ENCODE measurements at places on chromosomes 3 and 15. TPM values are rescaled to one million over a fixed set of nuclear protein-coding genes. Genes with fewer than 3 reads are reported as not detected.

The TGM4 gene
- not detected for total RNA-seq

GRCh38 chr3:143172062-143172794 is 52.7 kb downstream of the CHST2 start:
- peak overlapping the region; percentile 70 for H3K27ac ChIP-seq
- H3K4me1 ChIP-seq, result peaks cover 59% of the 10 kb centered on the region
- H3K27me3 ChIP-seq, result no peaks in the 10 kb centered on the region
- H3K36me3 ChIP-seq, result peaks cover 8% of the 10 kb centered on the region
- DNase-seq, result no peak

DNA sequence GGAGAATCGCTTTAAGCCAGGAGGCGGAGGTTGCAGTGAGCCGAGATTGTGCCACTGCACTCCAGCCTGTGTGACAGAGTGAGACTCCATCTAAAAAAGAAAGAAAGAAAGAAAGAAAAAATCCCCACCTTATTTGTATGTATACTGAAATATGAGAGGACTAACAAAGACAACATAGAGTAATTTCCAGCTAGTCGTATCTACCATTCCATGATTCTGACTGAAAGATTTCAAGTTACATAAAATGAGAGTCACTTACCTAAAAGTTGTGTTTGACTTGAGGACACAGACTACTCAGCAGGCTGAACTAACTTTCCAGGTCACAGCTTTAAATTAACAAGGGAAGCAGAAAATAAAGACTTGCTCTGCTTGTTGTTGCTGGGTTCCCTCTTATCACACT is 18.8 kb upstream of the PRKCI start:
- peaks cover 7% of the 10 kb centered on the region for H3K27me3 ChIP-seq
- no peaks in the 10 kb centered on the region for H3K36me3 ChIP-seq
- no peak for DNase-seq
- peaks cover 10% of the 10 kb centered on the region for H3K4me1 ChIP-seq
- no peak overlapping the region for H3K4me3 ChIP-seq

The DNAH12 gene
- not detected for total RNA-seq

- no peak overlapping the region for H3K27ac ChIP-seq
- H3K27me3 ChIP-seq, result no peaks in the 10 kb centered on the region
- H3K4me1 ChIP-seq, result no peaks in the 10 kb centered on the region
- DNase-seq, result no peak
- H3K36me3 ChIP-seq, result peaks cover 21% of the 10 kb centered on the region
These were observed 30.4 kb downstream of the TFRC start for GRCh38 chr3:196051282-196052076.

DNA sequence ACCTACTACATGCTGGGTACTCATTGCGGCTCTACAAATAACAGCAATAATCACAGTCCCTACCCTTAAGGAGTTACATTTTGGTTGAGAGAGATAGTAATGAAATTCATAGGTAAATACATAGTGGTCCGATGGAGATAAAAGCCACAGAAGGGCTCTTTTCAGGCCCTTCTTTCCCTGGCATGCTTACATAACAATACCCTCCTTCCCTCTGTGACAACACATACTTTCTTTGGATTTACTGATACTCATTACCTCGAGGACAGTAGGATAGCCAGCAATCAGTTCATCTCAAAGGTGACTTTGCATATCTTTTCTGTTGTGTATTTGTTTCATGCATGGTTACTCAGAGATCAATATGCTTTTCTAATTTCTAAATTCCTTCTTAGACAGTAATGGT is 54.5 kb downstream of the HSPBAP1 start:
- H3K27me3 ChIP-seq, result no peaks in the 10 kb centered on the region
- H3K27ac ChIP-seq, result no peak overlapping the region
- DNase-seq, result no peak
- peaks cover 19% of the 10 kb centered on the region for H3K36me3 ChIP-seq
- no peak overlapping the region for H3K4me3 ChIP-seq

GRCh38 chr3:194380326-194380725 is 10.8 kb upstream of the LRRC15 start:
- no peak for DNase-seq
- peaks cover 24% of the 10 kb centered on the region for H3K4me1 ChIP-seq
- H3K4me3 ChIP-seq, result no peak overlapping the region

DNA sequence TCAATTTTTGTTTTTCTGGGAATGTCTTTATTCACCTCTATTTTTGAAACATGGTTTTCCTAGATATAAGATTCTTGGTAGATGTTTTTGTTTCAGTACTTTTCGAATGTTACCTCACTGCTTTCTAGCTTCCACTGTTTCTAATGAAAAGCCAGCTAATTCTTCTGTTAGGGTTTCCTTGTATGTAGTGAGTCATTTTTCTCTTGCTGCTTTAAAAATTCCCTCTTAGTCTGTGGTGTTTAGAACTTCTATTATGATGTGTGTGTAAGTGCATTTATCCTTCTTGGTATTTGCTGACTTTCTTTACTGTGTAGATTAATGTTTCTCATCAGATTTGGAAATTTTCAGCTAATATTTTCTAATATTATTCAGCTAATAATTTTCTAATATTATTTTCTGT is 151.1 kb upstream of the OSTN start:
- H3K27me3 ChIP-seq, result no peaks in the 10 kb centered on the region
- no peaks in the 10 kb centered on the region for H3K36me3 ChIP-seq
- no peak overlapping the region for H3K4me3 ChIP-seq
- H3K4me1 ChIP-seq, result no peaks in the 10 kb centered on the region
- H3K27ac ChIP-seq, result no peak overlapping the region
- no peak for DNase-seq
